ENCODE measurements at places on chromosomes 2 and 18.

GRCh38 chr18:36561046-36561445 lies 263.5 kb downstream of the FHOD3 start:
- no peak for DNase-seq

DNA sequence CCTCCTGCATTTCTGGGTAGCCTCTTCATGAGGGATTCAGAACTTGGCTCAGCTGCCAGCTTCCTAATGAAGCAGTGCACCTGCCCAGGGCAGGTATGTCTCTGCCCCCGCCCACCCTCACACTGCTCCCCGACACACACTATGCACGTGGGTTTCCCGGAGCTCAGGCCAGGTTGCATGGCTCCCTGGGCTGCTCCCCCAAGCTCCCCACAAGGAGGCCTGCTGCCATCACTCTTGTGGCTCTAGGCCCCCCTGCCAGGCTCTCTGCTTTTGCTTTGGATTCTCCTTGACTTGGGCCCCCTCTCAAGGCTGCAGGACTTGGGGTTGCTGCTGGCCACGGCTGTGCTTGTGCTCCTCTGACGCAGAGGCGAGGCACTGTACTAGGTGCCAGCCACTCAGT lies 43.6 kb downstream of the ADD2 start:
- DNase-seq, result no peak

DNA sequence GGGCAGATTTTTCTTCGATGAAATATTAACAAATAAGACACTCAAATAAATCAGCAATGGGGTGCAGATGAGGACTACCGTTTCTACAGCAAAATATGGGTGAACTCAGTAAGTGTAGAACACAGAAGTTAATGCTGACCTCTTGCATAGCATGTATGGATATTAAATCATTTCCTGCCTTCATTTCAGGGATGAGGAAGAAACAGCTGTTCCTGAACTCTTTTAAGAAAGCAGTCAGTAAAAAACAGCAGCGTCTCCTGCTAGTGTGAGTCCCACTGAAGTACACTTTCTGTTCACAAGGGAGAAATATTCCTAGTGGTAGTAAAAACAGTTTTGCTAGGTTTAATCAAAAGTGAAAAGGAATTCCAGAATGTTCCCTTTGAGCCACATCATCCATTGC lies 379.0 kb downstream of the ZEB2 start:
- no peak for DNase-seq

DNA sequence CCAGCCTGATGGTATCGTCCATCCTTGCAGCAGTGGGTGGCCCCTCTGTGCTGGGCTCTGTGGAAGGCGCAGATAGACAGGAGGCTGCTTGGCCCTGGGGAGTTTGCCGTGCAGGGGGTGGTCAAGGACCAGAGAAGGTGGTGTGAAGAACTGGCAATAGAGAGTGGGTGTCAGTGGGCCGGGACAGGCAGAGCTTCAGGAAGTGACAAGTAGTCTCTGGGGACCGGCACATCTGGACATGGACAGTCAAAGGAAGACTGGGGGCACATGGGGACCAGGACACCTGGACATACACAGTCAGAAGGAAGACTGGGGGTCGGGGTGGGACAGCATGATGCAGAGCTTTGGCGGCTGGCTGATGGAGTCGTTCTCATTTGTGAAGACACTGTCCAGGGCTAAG lies 335.9 kb downstream of the AGAP1 start:
- no peak for DNase-seq

- DNase-seq, result no peak
Observed at GRCh38 chr2:216578325-216578724, 54.9 kb upstream of the IGFBP2 start.

- DNase-seq, result no peak
Observed at GRCh38 chr2:7555260-7555659, 638.0 kb downstream of the RNF144A start.

DNA sequence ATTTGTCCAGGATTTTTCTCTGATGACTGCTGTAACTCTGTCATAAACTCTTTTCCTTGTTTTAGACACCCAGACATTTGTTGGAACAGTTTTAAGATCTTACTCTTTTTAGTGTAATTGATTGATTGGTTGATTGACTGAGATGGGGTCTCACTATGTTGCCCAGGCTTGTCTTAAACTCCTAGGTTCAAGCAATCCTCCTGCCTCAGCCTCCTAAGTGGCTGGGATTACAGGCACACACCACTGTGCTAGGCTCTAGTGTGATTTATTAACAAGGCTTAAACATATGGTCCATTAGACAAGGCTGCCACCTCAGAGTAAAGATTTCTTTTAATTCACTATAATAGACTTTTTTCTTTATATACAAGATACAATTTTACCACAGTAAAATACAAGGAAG lies 2.0 kb downstream of the PAIP2B start:
- no peak for DNase-seq

GRCh38 chr2:80335411-80335810 lies 30.9 kb upstream of the LRRTM1 start:
- DNase-seq, result no peak

DNA sequence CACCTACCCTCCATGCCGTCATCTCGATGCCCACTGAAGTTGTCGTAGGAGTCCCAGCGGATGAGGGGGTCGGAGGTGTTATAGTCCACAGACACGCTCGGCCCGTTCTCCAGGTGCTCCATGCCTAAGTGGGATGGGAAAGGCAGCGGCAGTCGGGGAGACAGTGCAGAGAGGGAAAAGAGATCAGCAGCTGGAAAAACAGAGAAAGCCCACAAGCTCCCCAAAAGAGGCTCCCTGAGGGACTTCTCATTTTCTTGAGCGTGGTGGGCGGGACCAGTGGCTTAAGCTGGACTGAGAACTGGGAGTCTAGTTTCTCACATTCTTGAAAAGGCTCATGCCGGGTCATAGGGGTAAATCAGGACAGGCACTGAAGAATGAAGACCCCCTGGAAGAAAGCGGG lies 121.9 kb downstream of the TNS1 start:
- DNase-seq, result no peak

DNA sequence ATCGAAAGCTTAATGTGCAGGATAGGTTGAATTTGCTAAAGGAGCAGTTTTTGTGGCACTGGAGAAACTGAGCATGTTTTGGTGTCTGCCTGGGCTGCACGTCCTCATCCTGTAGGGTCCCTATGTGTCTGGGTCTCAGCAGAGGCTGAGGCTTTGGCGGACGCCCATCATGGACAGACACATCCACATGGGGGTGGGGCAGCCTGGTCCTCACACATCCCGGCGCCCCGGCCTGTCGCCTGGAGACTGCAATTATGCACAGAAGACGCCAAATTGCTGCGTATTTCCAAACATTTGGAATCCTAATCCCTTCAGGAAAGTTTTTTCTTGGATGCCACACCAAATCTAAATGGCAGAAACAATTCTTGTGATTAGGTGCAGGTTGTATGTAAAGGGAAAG lies 128.2 kb upstream of the TWIST2 start:
- DNase-seq, result no peak

GRCh38 chr2:25279091-25279651 lies 62.6 kb downstream of the DNMT3A start:
- DNase-seq, result no peak

GRCh38 chr2:95022309-95023221 lies 2.9 kb upstream of the MAL start:
- DNase-seq, result peak; percentile 79

GRCh38 chr2:240584486-240585031 lies 2.0 kb upstream of the CAPN10 start:
- no peak for DNase-seq

- no peak for DNase-seq
Observed at GRCh38 chr2:101310834-101311695, 2.6 kb upstream of the RNF149 start.

GRCh38 chr2:159623436-159623835 lies 7.1 kb upstream of the BAZ2B start:
- no peak for DNase-seq

DNA sequence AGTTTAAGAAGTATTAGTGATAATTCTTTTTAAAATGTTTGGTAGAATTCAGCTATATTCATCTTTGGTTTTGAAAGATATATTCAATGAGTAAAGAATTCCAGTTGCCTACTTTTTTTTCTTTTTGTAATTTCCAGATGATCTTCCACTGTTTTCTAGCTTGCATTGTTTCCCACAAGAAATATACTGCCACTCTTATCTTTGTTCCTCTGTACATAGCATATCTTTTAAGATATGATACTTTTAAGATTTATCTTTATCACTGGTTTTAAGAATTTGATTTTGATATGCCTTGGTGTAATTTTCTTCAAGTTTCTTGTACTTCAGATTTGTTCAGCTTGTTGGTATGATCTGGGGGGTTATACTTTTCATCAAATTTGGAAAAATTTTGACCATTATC lies 374.4 kb downstream of the PLCL1 start:
- no peak for DNase-seq

- DNase-seq, result no peak
Observed at GRCh38 chr2:10549195-10549594, 101.1 kb upstream of the ODC1 start.

DNA sequence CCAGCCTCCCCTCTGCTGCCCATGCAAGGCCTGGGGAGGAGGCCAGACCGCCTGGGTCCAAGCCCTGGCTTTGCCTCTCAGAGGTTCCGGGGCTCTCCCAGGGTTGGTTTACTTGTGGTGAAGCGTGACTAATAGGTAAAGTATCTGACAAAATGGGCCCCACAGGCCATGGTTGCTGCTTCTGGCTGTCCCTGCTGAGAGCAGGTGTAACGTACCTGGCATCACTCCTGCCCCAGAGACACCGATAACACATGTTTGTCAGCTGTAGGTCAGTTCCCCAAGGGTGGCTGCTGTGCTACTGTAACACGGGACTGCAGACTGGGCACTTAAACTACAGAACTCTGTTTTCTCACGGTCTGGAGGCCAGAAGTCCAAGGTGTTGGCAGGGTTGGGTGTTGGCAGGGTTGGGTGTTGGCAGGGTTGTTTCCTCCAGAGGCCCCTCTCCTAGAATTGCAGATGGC lies 34.1 kb downstream of the ODC1 start:
- DNase-seq, result no peak

GRCh38 chr2:191719261-191719660 lies 41.3 kb downstream of the NABP1 start:
- DNase-seq, result no peak

- DNase-seq, result no peak
Observed at GRCh38 chr18:73707035-73707434, 440.6 kb downstream of the FBXO15 start.

DNA sequence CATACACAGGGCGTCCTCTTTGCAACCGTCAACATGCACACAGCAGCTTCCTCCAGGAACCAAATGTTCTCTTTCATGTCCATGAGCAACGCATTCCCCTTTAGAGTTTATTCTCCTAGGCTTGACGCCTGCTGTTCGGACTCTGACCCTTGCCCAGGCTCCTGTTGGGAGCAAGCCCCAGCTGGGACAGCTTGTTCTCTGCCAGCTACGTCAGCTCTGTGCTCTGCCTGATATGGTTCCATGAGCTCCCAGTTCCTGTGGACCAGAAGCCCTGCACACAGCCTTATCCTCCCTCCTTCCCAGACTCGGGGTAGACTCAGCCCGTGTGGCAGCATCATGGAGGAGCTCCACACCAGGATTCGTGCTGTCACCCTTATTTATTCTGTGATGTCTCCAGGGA lies 253.1 kb upstream of the PXDN start:
- no peak for DNase-seq

GRCh38 chr2:67516899-67517530 lies 119.9 kb downstream of the ETAA1 start:
- no peak for DNase-seq

All from activated effector memory CD4-positive, alpha-beta T cell treated with Interleukin-2 at 50 U/mL for 16 hours (primary cell).